Cardiac muscle cell (in vitro differentiated cells and primary cell): ENCODE measurements at places on chromosomes 16 and 17. TPM values are rescaled to one million over a fixed set of nuclear protein-coding genes. Genes with fewer than 3 reads are reported as not detected.

- no peak overlapping the region for H3K27ac ChIP-seq
- DNase-seq, result peak; percentile 52
- no peaks in the 10 kb centered on the region for H3K4me1 ChIP-seq
- H3K4me3 ChIP-seq, result no peak overlapping the region
- H3K27me3 ChIP-seq, result no peaks in the 10 kb centered on the region
- no peaks in the 10 kb centered on the region for H3K36me3 ChIP-seq
These were observed 582.7 kb upstream of the PSMD7 start for GRCh38 chr16:73713778-73714495.

DNA sequence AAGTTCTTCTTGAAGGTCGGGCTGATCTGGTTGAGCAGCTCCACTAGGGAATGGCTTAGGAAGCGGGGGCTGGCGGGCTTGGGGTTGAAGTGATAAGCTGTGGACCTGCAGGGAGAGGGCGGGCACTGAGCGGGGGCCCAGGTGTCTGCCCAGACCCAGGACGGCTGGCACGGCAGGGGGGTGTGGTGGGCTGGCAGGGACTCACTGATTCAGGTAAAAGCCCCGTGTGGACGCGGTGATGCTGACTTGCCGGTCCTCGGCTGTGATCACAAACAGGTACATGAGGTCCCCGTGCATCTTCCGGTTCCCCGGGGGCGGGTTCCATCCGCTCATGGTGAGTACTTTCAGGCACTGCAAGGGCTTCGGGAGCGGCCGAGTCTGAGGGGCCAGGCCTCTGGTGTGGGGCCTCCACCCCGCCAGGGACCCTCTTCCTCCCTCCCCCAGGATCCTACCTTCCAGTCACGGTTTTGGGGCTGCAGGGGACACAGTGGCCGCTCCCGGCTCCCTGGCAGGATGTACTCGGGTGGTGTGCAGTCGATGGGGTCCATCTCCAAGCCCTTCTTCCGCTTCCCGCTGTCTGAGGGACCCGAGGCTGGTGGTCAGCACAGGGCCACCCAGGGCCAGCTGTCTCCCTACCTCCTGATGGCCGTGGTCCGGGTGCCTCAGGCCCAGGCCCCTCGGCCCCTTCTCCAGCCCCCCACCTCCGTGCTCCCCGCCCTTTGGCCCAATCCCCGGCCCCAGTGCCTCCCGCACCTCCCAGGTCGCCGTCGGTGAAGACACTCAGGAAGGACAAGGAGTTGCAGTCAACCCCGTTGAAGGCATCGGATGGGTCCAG, 10.2 kb downstream of the CLUH start:
- H3K27ac ChIP-seq, result no peak overlapping the region
- no peaks in the 10 kb centered on the region for H3K27me3 ChIP-seq
- DNase-seq, result no peak
- H3K4me1 ChIP-seq, result no peaks in the 10 kb centered on the region
- peaks cover 14% of the 10 kb centered on the region for H3K36me3 ChIP-seq

- H3K36me3 ChIP-seq, result peaks cover 9% of the 10 kb centered on the region
- DNase-seq, result peak; percentile 91
- H3K27ac ChIP-seq, result peak within 1 kb of the TSS; percentile 62
- peak within 1 kb of the TSS; percentile 65 for H3K4me3 ChIP-seq
These were observed at the start of gene TGFB1I1 for GRCh38 chr16:31471875-31472708. Gene TGFB1I1, plus strand, starts transcription at chr16:31472152. Its CDS starts 37 bp downstream, at chr16:31472189.

DNA sequence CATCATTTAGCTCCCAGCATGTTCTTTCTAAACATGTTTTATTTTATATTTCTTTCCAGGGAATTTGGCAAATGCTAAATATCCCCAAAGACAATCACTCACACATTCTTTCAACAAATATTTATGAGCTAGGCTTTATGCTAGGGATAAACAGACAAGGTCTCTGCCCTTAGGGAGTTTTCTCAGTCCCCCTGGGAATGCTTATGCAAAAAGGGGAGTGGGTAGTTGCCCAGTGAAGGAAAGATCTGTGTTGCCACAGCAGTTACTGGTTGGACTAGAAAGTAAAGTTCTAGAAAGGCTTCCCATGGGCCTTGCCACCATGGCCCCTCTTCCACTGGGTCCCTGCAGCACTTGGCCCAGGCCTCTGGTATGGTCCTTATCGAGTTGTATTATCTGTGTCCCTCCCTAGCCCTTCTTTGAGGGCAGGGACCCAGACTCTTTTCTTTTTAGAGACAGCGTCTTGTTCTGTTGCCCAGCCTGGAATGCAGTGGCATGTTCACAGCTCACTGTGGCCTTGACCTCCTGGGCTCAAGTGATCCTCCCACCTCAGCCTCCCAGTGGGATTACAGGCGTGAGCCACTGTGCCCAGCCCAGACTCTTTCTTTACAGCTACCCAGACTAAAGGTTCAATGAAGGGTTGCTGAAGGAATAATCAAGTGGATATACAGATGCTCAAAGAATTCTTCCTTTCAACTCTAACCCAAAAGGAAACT, 78.0 kb downstream of the YPEL2 start:
- H3K36me3 ChIP-seq, result no peaks in the 10 kb centered on the region
- H3K4me1 ChIP-seq, result peaks cover 34% of the 10 kb centered on the region
- no peak overlapping the region for H3K27ac ChIP-seq
- no peak for DNase-seq
- H3K27me3 ChIP-seq, result no peaks in the 10 kb centered on the region

DNA sequence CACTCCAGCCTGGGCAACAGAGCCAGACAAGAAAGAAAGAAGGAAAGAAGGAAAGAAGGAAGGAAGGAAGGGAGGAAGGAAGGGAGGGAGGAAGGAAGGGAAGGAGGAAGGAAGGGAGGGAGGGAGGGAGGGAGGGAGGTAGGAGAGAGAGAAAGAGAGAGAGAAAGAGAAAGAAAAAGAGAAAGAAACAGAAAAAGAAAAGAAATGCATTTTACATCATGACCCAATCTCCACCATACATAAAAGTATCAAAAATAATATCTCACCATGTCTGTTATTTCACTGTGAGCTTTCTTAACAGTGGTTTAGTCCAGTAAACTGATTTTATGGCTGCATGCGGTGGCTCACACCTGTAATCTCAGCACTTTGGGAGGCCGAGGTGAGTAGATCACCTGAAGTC, 70.0 kb downstream of the CYTH1 start:
- H3K4me1 ChIP-seq, result peaks cover 14% of the 10 kb centered on the region
- H3K27me3 ChIP-seq, result no peaks in the 10 kb centered on the region
- no peak for DNase-seq
- H3K27ac ChIP-seq, result no peak overlapping the region

- H3K4me3 ChIP-seq, result no peak overlapping the region
- no peaks in the 10 kb centered on the region for H3K27me3 ChIP-seq
- peaks cover 2% of the 10 kb centered on the region for H3K4me1 ChIP-seq
- no peak overlapping the region for H3K27ac ChIP-seq
- no peak for DNase-seq
These were observed 7.0 kb upstream of the CBFA2T3 start for GRCh38 chr16:88983771-88984687.

- peaks cover 6% of the 10 kb centered on the region for H3K4me1 ChIP-seq
- no peak for DNase-seq
- no peak overlapping the region for H3K27ac ChIP-seq
- H3K27me3 ChIP-seq, result no peaks in the 10 kb centered on the region
- peaks cover 2% of the 10 kb centered on the region for H3K36me3 ChIP-seq
These were observed 28.7 kb upstream of the FASN start for GRCh38 chr17:82126556-82127314.

GRCh38 chr16:57809276-57810196, 7.2 kb upstream of the KIFC3 start:
- no peak for DNase-seq
- peaks cover 3% of the 10 kb centered on the region for H3K4me1 ChIP-seq
- no peaks in the 10 kb centered on the region for H3K27me3 ChIP-seq
- no peak overlapping the region for H3K27ac ChIP-seq
- H3K36me3 ChIP-seq, result no peaks in the 10 kb centered on the region

DNA sequence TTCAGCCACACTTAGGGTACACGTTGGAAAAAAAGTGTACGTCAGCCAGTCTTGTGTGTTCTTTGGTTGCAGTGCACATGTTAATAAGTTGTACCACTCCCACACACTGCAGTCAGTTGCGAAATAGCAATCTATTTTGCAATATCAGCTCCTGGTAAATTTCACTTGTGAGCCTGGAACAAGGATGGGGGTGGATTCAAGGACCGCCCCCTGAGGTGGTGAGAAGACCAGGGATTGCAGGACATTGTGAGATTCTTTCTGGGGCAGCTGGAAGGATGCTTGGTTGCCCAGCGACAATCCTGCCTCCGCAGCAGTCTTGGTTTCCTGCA, 78.6 kb upstream of the ZFHX3 start:
- no peak overlapping the region for H3K27ac ChIP-seq
- H3K27me3 ChIP-seq, result no peaks in the 10 kb centered on the region

DNA sequence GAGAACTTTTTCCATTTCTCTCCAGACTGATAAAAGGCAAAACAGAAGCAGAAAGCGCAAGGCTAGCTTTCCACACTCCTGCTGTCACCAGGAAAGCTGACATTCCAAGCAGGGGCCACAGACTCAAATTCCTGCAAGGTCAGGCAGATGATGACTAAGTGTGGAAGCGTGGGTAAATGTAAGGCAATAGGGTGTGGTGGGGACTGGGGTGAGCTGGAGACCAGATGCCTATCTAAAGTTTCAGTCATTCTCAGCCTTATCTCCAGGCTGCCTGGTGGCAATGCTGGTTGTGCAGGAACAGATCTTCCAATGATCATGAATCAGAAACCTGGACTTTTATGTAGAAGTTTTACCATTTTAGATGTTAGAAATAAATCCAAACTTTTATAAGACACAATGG, 224.1 kb downstream of the GSG1L start:
- no peaks in the 10 kb centered on the region for H3K27me3 ChIP-seq
- peaks cover 3% of the 10 kb centered on the region for H3K4me1 ChIP-seq
- DNase-seq, result no peak
- no peak overlapping the region for H3K27ac ChIP-seq
- no peak overlapping the region for H3K4me3 ChIP-seq

GRCh38 chr16:89442990-89443726, 47.2 kb downstream of the ANKRD11 start:
- H3K4me1 ChIP-seq, result peaks cover 53% of the 10 kb centered on the region
- no peaks in the 10 kb centered on the region for H3K27me3 ChIP-seq
- H3K27ac ChIP-seq, result peak overlapping the region; percentile 89
- H3K36me3 ChIP-seq, result no peaks in the 10 kb centered on the region
- peak; percentile 75 for DNase-seq

DNA sequence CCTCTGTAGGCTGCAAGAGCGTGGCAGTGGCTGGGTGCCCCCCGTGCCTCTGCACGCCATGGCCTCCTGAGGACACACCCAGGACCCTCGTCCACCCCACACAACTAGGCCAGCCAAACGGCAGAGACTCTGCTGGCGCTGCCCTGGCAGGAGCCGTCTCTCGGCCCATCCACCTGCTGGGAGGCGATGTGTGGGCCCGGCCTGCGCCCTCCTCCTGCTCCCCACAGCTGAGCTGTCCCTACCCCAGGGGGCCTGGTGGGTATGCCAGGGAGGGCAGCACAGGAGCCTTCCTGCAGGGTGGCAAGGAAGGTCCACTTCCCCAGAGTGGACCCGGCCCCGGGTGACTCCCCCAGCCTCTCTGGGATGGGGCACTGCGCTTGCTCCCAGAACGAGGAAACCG, 7.0 kb downstream of the RNF166 start:
- DNase-seq, result no peak
- no peak overlapping the region for H3K27ac ChIP-seq
- peaks cover 7% of the 10 kb centered on the region for H3K36me3 ChIP-seq
- no peaks in the 10 kb centered on the region for H3K4me1 ChIP-seq

- H3K4me3 ChIP-seq, result no peak overlapping the region
- H3K27ac ChIP-seq, result no peak overlapping the region
- H3K36me3 ChIP-seq, result no peaks in the 10 kb centered on the region
- H3K4me1 ChIP-seq, result no peaks in the 10 kb centered on the region
- no peaks in the 10 kb centered on the region for H3K27me3 ChIP-seq
- DNase-seq, result no peak
These were observed 37.1 kb upstream of the MGAT5B start for GRCh38 chr17:76830987-76831715.

GRCh38 chr16:29675811-29676643, 3.0 kb upstream of the QPRT start:
- peak; percentile 53 for DNase-seq
- no peak overlapping the region for H3K4me3 ChIP-seq
- no peaks in the 10 kb centered on the region for H3K27me3 ChIP-seq
- no peaks in the 10 kb centered on the region for H3K36me3 ChIP-seq
- H3K4me1 ChIP-seq, result no peaks in the 10 kb centered on the region

- H3K27ac ChIP-seq, result no peak overlapping the region
- no peak overlapping the region for H3K4me3 ChIP-seq
- peaks cover 26% of the 10 kb centered on the region for H3K4me1 ChIP-seq
- H3K36me3 ChIP-seq, result no peaks in the 10 kb centered on the region
These were observed 157.5 kb upstream of the SOX9 start for GRCh38 chr17:71963351-71963750.

DNA sequence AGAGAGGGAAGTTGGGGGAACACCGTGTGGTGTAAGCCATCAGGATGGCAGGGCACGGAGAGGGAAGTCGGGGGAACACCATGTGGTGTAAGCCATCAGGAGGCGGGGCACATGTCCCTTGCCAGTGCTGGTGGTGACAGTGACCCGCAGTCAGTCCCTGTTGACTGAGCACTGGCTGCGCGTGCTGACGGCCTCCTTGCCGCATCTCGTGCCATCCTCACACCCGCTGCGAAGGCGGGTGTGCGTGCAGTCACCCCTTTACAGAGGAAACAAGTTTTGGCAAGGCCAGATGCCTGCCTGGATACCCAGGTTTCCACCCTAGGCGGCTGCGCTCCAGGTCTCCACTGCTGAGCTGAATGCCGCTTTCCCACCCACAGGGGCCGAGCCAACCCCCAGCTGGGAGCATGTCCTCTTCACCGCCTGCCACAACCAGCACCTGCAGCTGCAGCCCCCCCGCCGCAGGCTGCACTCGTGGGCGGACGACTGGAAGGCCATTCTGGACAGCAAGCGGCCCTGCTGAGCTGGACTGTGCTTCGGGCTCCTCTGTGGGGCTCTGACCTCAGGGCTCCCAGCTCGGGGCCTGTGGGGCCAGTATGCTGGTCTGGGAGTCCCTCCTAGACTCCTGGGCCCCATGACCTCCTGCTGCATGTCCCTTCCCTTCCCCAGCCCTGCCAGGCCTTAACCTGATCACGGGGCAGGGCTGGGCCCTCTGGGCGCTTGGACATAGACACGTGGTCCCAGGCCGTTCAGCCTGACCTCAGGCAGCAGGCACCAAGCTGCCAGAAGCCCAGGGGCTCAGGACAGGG, 43.5 kb downstream of the NT5M start:
- H3K4me1 ChIP-seq, result no peaks in the 10 kb centered on the region
- no peaks in the 10 kb centered on the region for H3K36me3 ChIP-seq
- H3K27ac ChIP-seq, result no peak overlapping the region
- no peaks in the 10 kb centered on the region for H3K27me3 ChIP-seq
- no peak for DNase-seq
- no peak overlapping the region for H3K4me3 ChIP-seq

- peaks cover 34% of the 10 kb centered on the region for H3K4me1 ChIP-seq
- H3K4me3 ChIP-seq, result no peak overlapping the region
- H3K27me3 ChIP-seq, result no peaks in the 10 kb centered on the region
- H3K36me3 ChIP-seq, result no peaks in the 10 kb centered on the region
- DNase-seq, result peak; percentile 77
These were observed 17.1 kb upstream of the NAGLU start for GRCh38 chr17:42518755-42519545.

- H3K4me1 ChIP-seq, result peaks cover 2% of the 10 kb centered on the region
- peaks cover 76% of the 10 kb centered on the region for H3K36me3 ChIP-seq
- H3K27ac ChIP-seq, result no peak overlapping the region
- DNase-seq, result no peak
- H3K4me3 ChIP-seq, result no peak overlapping the region
- H3K27me3 ChIP-seq, result no peaks in the 10 kb centered on the region
These were observed 6.8 kb downstream of the RSL1D1 start for GRCh38 chr16:11844499-11844898.

Gene CCDC144A
- polyA plus RNA-seq, result 0.24 and 1.1 TPM in 2 replicates

Gene TOM1L1
- 23.7 and 33.5 TPM in 2 replicates for polyA plus RNA-seq

Gene TENT4B
- polyA plus RNA-seq, result 6.2 and 8.7 TPM in 2 replicates

Gene CDRT15
- 0.42 TPM in 1 of 2 replicates, not detected in the other for polyA plus RNA-seq

Gene KRT40
- polyA plus RNA-seq, result not detected in 2 replicates

Gene TBX2
- polyA plus RNA-seq, result 193 and 212 TPM in 2 replicates

Gene C17orf113
- polyA plus RNA-seq, result 4.5 and 4.7 TPM in 2 replicates

Gene PIK3R5
- 0.09 and 0.38 TPM in 2 replicates for polyA plus RNA-seq

Gene MT1M
- polyA plus RNA-seq, result not detected in 2 replicates
